Stimulated activated CD8-positive, alpha-beta memory T cell treated with anti-CD3 and anti-CD28 coated beads, Interleukin-4, amount 100 ng/mL, for 1 hour (primary cell): ENCODE measurements at places on chromosomes 3 and 15.

GRCh38 chr3:72347819-72348319, 500.4 kb downstream of the SHQ1 start:
- DNase-seq: no peak

- DNase-seq: no peak
These were observed 11.6 kb downstream of the FSIP1 start for GRCh38 chr15:39770748-39771689.

GRCh38 chr15:51623386-51623938, 891 bp upstream of the DMXL2 start:
- DNase-seq: no peak

DNA sequence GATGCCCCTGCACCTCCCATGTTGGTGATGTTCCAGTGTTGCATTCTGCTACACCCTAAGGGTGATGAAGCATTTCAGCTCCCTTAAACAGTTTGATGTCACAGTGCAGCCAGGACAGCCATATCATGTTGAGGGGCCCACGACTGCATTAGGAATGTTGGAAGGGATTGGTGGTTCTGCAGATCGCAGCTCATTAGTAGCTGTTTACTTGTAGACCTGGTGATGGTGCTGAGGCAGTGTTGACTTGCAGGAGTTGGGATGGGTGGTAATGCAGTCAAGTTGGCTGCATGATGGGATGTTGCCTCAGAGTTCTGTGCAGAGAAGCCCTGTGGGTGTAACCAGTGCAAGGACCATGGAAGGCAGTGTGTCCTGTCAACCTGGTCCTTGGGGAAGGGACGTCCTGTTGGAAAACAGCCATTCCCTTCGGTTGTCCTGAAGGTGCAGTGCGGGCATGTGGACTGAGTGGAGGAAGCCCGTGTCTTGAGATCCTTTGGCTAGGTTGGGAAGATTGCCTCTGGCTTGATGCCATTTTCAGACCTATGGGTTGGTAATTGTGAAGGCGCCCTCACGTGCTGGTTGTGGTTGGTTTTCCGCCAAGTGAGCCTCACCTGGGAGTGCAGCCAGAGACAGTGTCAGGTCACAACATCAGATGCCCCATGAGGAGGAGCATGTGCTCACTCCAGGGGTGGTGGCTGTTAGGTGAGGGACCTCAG, 100.7 kb downstream of the SNRPN start:
- no peak for DNase-seq

GRCh38 chr3:22885039-22885438, 318.1 kb upstream of the UBE2E2 start:
- DNase-seq: no peak

GRCh38 chr15:53310709-53311108, 448.8 kb downstream of the WDR72 start:
- no peak for DNase-seq

DNA sequence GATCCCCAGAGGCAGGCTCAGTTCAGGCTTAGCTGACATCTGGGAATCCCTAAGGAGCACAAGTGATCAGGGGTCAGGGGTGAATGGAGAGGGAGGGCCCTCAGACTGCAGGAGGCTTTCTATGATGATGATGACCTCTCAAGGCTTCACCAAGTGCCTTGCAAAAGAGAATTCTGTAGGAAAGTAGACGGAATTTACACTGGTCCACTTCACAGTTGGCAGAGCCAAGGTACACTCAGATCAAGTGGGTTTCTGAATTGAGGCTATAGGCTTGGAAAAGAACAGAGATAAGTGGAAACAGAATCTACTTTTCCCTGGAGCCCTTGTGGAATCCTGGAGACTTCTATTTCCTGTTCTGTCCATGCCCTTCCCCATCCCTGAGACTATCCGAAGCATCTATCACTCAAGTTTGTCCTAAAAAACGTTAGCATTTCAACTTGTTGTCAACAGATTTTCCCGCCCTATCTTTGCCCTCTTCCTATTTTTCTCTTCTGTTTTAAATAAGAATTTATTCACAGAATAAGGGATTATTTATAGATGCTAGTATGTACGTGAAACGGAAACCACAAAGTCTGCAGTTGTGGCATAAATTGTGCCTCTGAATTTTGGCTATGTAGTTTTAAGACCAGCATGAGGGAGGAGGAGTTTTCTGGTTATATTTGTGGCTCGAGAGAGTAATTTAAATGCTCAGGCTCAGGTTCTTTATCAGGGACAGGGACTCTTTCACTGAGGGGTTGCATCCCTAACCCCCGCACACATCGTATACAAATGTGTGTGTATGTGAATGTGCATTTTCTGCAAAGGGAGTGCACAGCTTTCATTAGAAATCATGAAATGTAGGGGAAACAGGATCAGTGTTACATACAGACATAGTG, 12.8 kb downstream of the GCSAM start:
- DNase-seq: no peak

GRCh38 chr3:136237961-136238649, 12.0 kb upstream of the PCCB start:
- DNase-seq: no peak

- DNase-seq: no peak
These were observed 33.8 kb downstream of the MBNL1 start for GRCh38 chr3:152302521-152303021.

GRCh38 chr3:114290911-114291901, 2.6 kb upstream of the TIGIT start:
- DNase-seq: peak; percentile 96

GRCh38 chr3:11757441-11757875, 89.2 kb downstream of the TAMM41 start:
- DNase-seq: no peak

GRCh38 chr3:124686028-124686670, 44.1 kb upstream of the UMPS start:
- no peak for DNase-seq

GRCh38 chr15:91967935-91968606, 114.6 kb downstream of the SLCO3A1 start:
- DNase-seq: no peak

DNA sequence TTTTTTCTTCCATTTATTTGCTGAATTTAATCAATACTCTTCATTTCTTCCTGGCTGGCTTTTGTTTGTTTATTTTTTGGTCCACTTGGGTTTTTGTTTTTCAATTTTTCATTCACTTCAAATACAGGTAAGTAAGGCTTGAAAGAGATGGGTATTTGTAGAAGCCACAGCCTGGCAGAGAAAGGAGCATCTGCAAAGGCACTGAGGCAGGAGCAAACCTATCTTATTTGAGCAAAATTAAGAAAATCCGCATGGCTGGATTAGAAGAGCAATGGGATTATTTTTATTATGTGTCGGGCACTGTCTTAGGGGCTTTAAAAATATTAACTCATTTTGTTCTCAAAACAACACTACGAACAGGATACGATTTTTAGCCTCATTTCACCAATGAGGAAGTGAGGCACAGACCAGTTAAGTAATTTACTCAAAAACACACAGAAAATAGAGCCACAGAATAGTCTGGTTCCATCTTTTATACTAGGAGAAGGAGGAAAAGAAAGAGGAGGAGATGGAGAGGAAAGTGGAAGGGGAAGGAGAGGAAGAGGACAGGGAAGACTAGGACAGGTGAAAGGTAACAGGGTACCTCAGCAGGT, 35.1 kb upstream of the CCDC80 start:
- DNase-seq: no peak

DNA sequence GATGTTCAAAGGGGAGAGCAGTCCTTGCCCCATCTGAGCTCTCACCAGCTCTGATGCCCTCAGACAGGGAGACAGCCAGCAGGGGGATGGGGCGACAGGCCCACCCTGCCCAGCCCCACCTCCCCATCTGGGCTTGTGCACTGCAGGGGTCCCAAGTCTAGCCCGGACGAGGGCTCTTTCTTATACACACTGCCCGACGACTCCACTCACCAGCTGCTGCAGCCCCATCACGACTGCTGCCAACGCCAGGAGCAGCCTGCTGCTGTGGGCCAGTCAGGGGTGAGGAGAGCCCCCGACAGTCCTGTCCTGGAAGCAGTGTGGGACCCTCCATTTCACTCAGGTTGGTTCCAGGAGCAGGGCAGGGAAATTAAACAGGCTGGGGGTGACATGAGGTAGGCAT, 73.9 kb downstream of the BOC start:
- DNase-seq: no peak

GRCh38 chr15:51727141-51727897, 10.1 kb downstream of the LYSMD2 start:
- DNase-seq: no peak

GRCh38 chr3:163548015-163548414, 1530.3 kb downstream of the SI start:
- no peak for DNase-seq

GRCh38 chr3:149545049-149545448, 70.6 kb downstream of the TM4SF4 start:
- no peak for DNase-seq

DNA sequence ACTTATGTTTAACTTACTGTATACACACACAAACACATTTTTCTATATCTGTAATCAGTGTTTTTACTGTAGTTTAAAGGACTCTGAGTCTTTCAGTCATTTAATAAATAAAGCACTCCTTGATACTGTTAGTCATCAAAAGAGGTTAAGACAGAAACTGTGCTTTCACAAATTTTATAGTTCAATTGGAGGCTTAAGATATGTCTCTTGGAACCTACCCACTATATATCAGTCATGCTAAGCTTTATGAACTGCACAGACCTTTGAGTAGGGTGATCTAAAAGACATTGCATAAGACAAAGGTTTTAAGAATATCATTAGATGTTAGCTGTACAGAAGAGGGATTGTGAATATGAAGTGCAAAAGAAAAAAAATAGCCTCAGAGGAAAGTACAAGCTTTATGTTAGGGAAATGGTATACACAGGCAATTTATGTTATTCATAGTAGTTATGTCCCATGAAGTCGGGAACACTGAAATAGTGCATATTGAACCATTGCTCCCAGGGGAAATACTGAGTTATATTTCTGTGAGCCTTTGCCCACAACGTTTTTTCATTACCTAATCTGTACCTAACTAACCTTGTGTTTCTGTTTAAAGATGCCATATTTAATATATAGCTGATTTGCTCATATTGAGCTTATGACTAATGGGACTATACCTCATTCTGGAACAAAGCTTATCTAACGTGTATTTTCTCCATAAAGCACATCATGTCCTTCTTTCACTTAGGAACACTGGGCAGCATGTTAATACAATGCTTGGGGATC, 19.7 kb downstream of the CHMP2B start:
- no peak for DNase-seq

DNA sequence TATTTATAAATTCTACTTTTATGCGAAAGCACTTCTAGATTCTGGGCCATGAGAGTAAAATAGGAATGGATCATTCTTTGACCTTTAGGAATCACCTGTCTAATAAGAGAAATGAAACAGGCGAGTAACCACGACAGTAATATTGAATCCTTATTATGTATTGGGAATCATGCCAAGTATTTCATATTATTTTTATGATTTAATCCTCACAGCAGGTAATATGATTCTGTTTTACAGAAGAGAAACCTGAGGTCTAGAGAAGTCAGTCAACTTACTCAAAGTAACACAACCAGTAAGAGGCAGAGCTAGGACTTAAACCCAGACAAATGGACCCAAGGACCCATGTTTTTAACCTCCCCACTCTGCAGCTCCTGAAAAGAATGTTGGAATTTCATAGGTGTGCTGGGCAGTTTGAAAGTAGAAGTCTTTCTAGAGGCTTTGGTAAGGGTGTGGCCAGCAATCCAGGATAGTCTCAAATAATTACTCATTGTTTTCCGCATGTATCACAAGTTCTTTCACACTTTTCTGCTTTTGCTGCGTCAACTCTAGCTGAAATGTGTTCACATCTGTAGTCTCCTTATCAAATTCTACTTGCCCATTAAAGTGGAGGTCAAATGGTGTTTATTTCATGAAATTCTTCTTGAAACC, 181.7 kb downstream of the TPRG1 start:
- DNase-seq: no peak

GRCh38 chr3:11529281-11529680, 114.4 kb downstream of the VGLL4 start:
- DNase-seq: no peak

GRCh38 chr15:91055548-91056331, 33.3 kb upstream of the VPS33B start:
- DNase-seq: no peak

DNA sequence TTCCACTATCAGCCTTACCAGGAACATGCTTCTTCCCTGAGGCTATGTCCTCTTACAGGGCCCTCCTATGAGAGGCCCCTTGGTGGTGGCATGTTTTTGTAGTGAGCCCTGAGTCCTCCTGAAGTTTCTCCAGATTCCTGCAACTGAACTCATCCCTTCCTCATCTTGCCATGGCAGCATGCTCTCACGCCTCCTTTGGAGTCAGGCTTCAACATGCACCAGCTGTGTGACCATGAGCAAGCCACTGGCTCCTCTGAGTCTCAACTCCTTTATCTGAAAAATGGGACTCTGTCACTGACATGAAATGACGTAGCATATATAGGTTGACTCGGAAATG, 216.3 kb upstream of the TLE3 start:
- no peak for DNase-seq

DNA sequence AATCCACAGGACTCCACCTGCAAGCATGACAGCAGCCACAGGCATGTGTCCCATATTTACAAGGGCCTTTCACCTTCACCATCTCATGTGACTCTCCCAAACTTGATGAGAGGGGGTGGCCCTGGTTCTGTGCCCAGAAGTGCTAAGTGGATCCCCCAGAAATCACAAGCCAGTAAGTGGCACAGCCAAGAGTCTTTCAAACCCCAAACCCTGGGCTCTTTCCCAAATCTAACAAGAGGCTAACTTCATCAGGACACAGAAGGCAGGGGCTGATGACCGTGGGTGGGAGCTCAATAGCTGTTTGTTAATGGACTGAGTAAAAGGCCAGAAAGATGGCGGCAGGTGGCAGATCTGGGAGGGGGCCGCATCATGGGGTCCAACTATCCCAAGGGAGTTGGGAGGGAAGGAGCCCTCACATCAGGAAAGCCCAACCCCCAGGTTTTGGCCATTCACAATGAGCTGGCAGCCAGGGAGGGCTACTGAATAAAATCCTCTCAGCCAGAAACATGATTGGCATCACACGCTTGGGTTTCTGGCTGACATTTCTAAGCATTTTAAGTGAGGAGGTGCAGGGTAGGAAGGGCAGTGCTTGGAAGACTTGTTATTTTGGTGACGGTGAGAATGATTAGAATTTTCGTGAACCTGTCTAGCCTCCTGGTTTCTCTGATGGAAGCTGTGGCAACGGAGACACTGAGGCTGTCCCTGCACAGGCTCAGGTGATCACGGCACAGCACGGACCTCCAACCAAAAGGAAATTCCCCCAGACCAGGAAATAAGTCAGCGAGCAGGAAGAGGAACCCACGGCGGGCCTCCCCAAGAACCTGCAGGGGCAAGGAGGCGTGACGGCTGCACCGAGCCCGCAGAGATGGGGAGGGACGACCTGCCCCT, 109.3 kb downstream of the OXNAD1 start:
- no peak for DNase-seq

DNA sequence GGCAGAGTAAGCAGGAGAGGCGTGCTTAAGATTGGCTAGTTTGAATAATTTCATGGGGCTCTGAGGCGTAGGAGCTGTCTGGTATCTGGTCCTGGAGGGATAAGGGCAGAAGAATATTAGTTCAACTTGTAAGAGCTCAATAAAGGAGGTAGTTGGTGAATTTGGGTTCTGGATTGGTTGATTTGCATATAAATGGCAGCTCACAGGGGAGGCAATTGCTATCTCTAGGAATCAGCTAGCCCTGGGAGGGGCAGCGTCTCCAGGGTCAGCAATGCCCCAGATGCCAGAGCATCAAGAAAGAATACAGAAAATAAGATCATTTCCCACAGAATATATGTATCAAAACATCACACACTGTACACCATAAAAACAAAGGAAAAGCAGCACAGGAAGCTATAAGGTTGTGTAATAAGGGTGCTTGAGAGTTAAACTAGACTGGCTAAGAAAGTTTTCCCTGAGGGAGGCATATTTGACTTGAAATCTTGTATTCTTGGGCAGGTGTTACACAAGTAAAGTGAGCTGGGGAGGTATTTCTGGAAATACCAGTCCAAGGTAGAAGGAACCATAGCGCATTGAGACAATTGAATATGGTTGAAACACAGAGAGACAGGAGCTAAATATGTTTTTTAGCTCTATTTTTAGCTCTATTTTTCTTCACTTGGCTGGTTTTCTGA, 6.1 kb downstream of the MOBP start:
- DNase-seq: no peak
